ENCODE measurements at places on chromosomes 11 and 22.
A peak's percentile ranks its signal among the peaks of the same experiment; 100 is the strongest.

DNA sequence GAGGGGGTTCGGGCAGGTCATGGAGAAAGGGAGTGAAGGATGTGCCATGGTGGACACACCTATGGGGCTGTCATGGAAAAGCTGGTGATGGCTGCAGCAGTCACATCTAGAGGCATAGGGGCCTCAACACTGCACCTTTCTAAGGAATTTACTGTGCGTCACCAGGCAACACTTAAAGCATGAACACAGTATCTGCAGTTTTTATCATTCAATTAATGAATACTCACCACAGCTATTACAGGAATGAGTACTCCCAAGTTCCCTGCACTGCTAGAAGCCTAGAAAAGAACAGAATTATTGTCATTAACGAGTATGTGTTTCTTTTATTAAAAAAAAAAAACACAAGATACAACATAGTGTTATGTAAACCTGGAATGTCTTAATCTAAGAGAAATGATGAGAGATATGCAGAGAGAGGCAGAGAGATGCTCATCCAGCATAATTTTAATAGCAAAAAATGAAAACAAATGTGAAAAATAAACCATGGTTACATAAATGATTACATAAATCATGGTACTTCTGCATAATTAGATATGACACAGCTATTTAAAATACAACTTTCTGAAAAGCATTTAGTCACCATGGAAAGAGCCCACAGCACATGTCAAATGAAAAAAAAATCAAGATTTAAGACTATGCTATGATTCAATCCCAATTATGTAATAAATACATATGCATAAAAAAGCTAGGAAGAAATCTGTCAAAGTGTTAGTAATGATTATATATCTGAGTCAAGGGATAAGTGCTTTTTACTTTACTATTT, 19.2 kb downstream of the SERPIND1 start:
- DNase-seq = no peak

GRCh38 chr11:20626279-20626678, 26.9 kb downstream of the SLC6A5 start:
- DNase-seq = no peak

DNA sequence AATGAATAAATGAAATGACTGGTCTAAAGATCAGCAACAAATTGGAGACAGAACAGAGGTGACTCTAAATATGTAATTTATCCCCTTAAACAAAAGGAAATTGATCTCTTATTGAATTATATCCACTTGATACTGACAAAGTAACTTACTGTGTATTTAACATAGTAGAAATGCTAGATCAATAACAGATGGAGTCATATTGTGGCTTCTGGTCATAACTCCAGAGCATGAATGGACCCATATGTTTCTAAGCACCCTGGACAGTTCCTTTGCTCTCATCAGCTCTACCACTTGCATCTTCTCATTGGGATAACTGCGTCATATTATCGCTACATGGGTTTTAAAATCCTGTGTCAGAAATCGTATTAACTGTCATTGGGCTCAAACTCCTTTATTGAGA, 222.3 kb downstream of the ETS1 start:
- DNase-seq = no peak

GRCh38 chr11:12999597-12999996, 9.5 kb upstream of the RASSF10 start:
- DNase-seq = no peak

DNA sequence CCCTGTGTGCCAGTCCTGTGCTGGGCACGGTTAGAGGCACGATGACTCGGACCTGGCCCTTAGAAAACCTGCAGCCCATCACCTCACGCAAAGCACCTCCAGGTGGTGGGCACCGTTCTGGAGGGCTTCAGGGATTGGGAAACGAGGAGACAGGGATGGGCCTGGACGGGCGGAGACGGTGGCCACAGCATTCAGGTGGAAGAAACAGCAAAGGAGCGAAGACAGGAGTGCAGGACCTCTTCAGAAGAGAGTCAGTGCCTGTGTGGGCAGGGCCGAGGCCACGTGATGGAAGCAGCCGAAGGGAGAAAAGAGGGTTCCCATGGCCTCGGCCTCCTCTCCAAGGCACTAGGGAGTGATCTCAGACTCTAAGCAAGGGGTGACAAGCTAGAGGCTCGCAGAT, 8.1 kb upstream of the SLC22A12 start:
- no peak for DNase-seq

GRCh38 chr11:93614173-93614722, 47.2 kb upstream of the CEP295 start:
- DNase-seq = no peak

DNA sequence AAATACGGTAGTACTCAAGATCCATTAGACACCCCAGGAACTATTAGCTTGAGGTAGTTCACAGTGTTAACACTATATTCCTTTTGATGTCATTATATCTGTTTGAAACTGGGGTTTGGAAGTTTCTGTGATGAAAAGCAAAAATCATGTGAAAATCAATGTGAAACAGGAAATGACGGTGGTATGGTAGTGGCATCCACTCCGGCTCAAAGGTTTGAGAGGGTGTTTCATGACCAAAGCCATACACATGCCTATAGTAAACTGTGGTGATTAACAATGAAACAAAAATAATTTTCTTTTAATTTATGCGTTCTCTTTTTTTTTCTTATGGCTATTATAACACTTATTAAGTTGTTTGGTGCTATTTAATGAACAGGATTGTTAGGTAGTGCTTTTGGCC, 10.9 kb downstream of the RAB38 start:
- DNase-seq = no peak

DNA sequence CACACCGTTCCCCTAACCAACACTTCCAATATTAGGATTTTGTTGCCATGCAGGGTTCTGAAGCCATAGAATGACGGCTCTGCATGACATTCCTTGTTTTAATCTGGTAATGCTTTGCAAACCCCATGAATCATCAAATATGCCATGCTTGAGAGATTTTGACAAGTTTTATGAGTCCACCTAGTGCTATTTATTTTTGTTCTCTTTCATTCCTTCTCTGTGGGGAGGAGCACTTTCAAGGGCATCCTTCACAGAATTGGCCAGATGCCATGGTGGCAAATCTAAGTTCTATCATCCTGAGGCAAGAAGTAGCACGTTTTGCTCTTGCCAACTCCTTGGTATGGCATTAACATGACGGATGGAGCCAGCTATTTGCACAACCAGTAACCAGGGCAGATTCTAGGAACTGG, 268.4 kb downstream of the FAM76B start:
- no peak for DNase-seq

- DNase-seq = no peak
Observed at GRCh38 chr11:84634309-84634708, 992.8 kb downstream of the DLG2 start.

DNA sequence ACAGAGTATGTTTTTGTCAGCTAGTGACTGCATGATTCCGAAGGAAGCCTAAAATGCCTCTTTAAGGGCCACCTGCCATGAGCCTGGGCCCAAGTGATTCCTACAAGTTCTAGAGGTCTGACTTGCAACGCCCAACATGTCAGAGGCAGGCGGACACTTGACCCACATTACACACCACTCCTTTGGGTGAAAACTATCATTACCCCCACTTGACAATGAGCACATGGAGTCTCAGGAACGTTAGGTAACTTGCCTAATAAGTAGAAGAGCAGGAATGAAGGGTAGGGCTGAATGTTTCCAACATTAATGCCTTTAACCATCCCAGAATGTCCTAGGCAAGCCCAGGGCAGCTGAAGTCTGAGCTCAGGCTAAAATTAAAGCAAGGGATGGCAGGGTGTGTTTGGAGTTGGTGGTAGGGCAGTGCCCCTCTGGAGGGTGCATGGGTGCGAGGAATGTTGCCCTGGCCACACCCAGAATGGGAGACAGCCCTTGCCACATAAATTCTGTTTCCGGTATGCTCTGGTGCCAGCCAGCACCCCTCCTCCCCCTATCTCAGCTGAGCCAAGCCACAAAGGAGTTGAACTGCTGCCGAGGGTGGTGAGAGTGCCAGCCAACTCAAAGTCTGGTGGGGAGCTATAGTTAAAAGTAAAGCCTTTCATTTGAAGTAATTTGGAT, 2.5 kb downstream of the PLAAT2 start:
- DNase-seq = no peak

DNA sequence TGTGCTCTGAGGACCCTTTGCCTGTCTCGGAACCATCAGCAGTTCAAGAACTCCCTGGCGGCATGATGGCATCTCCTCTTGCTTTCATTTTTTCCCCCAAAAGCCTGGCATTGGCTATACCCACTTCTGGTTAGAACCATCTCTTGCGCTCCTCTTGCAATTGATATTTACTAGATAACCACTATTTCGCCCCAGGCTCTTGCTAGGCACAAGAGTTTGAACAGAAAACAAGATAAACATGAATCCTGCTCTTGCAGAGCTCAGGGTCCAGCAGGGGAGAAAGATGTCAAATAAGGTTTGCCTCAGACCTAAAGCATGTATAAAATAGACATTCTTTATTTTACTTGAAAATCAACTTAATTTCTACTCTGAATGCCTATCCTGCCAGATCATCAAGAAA, 33.1 kb downstream of the SLCO2B1 start:
- no peak for DNase-seq

GRCh38 chr11:36343436-36343835, 47.3 kb downstream of the PRR5L start:
- DNase-seq = no peak

DNA sequence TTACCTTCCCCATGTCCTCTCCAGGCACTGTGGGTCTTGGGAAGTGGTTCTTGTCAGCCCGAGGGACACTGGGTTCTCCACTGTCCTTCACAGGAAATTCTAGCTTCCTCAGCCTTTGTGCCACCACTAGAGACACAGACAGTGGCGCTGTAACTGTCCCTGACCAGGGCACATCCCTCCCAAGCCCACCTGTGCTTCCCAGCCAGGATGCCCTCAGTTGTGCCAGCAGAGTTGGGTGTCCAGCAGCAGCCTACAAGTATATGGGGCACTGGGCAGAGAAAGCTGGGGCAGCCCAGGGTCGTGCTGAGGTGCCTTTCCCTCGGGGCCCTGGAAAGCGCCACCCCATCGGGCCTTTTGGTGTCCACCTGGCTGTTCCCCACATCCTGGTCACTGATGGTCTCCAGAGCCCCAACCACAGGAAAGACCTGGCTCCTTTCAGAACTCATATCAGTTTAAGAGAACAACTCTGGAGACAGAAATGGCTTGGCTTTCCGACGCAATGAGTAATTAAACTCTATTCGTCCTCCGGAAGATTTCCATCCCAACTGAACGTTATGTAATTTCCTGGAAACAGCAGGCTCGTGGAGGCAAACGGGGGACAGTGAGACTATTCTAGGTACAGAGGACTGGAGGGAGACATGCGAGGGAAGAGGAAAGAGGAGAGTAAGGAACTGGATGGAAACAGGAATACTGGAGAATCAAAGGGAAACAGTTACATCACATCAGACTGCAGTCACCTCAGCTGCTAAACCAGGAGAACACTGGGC, 28.6 kb downstream of the PPP2R1B start:
- peak; percentile 66 for DNase-seq

- no peak for DNase-seq
Observed at GRCh38 chr11:68968306-68969250, 12.2 kb downstream of the MRGPRD start.

DNA sequence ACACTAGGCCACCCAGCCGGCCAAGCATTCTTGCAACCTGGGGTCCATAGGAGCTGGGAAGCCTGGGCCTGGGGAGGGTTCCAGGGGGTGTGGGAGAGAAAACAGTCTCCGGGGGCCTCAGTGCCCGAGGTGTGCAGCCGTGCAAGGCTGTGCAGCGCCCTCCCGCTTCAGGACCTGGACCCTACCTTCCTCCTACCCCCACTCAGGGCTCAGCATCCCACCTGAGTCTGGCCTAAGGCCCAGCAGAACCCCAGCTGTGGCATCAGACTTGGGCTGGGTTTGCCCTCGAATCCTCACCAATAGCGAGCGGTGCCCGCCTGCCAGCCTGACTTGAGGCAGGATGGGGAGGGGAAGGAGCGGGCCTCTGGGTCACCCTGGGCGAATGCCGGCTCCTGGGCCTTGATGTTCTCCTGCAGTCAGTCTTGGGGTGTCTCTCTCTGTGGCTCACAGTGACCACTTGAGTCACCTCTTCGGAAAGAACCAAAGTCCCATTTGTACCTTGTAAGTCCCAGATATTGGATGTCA, 53.6 kb upstream of the PPARA start:
- DNase-seq = no peak

DNA sequence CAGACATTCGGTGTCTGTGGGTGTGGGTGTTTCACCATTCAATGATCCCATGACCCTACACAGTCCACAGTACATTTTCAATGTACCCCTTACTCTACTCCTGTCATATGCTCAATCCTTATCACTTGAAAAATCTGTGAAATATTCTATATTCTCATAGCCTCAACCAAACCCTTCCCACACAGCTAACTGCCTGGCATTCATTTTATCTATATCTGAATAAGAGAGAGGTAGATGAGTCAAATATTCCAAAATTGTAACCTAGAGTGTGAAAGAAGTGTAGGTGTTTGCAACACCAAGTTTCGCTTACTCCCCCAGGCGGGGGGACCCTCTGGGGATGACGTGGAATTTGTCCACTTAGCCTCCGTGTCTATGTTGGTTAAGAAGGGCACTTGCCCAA, 354.8 kb downstream of the ETS1 start:
- no peak for DNase-seq

DNA sequence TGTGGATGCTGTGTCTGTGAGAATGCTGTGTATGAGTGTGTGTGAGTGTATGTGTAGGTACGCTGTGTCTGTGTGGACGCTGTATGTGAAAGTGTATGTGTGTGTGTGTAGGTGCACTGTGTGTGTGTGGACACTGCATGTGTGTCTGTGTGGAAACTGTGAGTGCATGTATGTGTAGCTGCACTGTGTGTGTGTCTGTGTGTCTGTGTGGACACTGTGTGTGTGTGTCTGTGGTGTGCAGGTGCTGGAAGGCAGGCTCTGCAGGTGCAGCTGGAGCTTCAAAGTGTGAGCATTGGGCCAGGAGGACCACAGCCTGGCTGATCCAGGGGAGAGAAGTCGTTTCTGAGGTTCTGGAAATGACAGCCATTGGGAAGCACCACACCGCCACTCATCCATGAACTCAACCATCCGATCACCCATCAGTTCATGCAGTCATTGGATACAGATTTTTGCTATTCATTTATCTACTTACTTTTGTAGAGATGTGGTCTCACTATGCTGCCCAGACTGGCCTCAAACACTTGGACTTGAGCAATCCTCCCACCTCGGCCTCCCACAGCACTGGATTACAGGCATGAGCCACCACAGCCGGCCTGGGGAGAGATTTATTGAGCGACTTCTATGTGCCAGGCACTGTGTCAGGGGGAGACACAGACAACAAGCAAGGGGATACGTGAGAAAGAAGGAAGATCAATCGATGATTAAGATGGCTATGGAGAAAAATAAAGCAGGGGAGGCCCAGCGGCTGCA, 9.6 kb downstream of the TRPM5 start:
- no peak for DNase-seq

Data from hippocampal formation (tissue), 2 donors.